ENCODE measurements at places on chromosomes 13 and 19.

DNA sequence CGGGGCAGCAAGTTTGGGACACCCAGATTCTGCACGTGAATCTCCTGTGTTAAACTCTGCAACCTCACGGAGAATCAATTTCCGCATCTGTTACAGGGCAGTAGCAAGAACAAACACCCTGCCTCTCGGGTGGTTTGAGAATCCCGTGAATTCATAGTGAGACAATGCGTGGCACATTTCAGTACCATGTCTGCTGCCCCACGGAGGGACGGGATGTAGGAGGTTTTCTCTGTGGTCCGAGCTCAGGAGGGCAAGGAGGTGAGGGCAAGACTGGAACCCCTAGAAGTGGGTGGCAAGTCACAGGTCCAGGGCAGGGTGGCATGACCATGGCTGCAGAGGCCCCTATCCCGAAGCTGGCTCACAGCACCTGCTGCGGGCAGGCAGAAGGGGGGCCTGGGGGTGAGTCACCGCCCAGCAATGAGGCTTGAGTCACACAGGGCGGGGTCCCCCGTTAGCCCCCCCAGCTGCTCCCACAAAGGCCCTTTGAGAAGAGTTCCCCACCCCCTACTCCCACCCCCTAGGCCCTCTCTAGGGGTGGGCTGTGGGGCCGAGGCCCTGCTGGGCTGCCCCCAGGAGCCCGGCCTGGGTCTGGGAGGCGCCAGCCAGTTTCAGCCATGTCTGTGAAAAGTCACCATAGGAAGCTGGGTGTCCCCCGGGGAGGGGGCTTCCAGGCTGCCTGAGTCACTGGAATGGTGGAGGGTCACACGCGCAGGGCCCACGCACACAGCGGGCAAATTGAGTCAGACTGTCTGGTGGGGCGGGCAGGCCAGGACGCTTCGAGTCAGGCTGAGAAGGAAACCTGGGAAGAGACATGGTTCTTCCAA is 25.8 kb upstream of the NANOS3 start:
- DNase-seq: no peak

GRCh38 chr19:52992109-52993004 is 21.4 kb upstream of the ERVV-1 start:
- no peak for DNase-seq

DNA sequence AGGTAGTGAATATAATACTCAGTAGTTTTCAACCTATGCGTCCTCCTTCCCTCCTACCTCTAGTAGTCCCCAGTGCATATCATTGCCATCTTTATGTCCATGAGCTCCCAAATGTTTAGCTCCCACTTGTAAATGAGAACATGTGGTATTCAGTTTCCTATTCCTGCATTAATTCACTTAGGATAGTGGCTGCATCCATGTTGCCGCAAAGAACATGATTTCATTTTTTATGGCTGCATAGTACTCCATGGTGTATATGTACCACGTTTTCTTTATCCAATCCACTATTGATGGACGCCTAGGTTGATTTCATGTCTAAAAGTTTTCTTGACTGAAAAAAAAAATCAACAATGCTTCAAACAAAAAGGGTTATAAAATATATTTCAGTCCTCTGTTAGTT is 303.4 kb upstream of the SGCG start:
- no peak for DNase-seq

- no peak for DNase-seq
Observed at GRCh38 chr13:59823486-59823885, 340.2 kb downstream of the DIAPH3 start.

DNA sequence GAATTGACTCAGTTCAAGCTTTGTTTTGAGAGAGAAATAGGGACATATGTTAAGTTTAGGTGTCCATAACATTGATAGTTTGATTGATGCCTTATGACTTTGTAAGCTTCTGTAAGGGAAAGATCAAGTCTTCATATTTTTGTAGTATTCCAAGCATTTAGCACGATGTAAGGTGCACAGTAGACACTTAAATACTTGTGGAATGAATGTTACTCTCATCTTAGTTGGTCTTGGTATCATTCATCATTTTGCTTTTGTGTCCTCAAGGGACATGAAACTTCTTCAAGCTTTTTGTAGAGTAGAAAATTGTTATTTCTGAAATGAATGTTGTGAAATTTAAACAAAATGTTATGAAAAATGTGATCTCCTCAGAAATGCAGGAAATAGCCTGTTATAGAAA is 10.1 kb downstream of the TDRD3 start:
- no peak for DNase-seq

DNA sequence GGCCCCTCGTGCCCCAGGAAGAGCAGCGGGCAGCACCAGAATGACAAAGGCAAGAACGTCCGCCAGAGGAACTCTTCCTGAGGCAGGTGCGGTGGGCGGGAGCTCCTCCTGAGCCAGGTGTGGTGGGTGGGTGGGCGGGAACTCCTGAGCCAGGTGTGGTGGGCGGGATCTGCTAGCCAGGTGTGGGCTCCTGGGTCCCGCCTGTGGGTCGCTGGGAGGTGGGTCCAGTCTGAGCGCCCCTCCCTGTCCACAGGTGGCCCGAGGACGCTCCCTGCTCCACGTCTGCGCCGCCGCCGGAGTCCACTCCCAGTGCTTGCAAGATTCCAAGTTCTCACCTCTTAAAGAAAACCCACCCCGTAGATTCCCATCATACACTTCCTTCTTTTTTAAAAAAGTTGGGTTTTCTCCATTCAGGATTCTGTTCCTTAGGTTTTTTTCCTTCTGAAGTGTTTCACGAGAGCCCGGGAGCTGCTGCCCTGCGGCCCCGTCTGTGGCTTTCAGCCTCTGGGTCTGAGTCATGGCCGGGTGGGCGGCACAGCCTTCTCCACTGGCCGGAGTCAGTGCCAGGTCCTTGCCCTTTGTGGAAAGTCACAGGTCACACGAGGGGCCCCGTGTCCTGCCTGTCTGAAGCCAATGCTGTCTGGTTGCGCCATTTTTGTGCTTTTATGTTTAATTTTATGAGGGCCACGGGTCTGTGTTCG is 7.0 kb upstream of the HCN2 start:
- no peak for DNase-seq

- DNase-seq: no peak
Observed at GRCh38 chr19:30802424-30803013, 430.3 kb downstream of the ZNF536 start.

GRCh38 chr13:20274466-20274865 is 42.3 kb upstream of the GJB6 start:
- DNase-seq: no peak

- no peak for DNase-seq
Observed at GRCh38 chr13:100063906-100064305, 25.0 kb upstream of the PCCA start.

DNA sequence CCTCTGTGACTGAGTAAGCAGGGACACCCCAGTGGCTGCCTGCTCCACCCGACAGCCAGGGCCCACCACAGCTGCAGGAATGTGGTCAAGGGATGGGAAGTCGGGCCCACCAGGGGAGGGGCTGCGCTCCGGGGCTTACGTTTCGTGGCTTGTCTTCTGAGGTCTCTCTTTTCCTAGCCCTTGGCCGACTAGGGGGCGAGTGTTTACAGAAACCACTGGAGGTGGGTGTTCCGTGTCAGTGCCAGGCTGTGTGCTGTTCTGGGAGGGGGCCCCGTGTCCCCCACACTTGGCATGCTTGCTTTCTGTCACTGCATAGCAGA is 4.5 kb downstream of the ADAT3 start:
- no peak for DNase-seq

GRCh38 chr13:113414335-113414734 is 39.0 kb downstream of the ADPRHL1 start:
- DNase-seq: no peak

- no peak for DNase-seq
Observed at GRCh38 chr13:110012102-110012739, 225.8 kb upstream of the IRS2 start.

DNA sequence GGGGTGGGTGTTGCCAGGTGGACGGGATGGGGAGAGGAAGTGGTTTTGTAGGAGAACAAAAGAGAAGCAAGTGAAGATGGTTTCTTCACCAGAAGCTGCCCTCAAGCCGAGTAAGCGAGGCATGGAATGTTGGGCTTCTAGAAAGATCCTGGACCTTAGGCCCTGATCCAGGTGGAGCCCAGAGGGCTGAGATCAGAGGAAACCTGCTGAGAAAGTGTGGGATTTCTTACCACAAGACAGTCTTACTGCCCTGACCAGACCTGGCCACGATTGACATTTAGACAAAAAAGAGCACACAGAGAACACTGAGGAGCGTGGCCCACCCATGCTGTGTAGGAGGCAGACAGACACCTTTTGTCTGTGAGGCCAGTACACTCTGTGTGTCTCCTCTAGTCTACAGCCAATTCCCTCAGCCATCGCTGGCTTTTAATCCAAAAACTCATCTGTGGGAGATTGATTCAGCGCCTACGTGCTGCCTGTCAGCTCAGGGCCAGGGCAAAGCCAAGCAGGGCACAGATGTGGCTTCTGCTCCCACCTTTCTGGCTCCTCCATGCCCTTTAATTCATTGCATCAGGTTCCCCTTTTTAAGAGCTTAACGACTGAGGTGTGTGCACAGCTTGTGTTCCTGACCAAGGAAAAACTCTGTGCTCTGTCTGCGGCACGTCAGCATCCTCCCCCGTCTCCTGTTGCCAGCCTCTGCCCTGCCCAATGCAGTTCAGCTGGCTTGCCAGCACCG is 123.3 kb downstream of the AKAP11 start:
- no peak for DNase-seq

DNA sequence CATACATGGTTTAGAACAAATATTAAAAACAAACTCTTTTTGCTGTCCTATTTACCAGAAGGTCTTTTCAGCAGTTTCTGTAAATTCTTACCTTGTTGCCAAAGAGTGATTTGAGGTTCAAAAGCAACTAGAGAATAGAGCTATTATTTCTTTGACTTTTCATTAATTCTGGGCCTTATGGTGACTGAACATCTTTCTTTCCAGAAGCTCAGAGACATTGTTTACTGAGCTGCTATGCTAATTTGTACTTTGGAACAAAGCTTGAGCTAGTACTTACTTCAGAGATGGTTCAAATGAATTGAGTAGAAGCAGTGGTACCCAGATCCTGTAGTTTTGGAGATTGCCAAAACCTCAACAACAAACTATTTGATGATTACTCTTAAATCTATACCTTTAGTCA is 331.2 kb downstream of the SPRY2 start:
- no peak for DNase-seq

GRCh38 chr19:995051-995827 is 5.0 kb upstream of the GRIN3B start:
- no peak for DNase-seq

- no peak for DNase-seq
Observed at GRCh38 chr19:7605490-7606222, 10.0 kb downstream of the CAMSAP3 start.

DNA sequence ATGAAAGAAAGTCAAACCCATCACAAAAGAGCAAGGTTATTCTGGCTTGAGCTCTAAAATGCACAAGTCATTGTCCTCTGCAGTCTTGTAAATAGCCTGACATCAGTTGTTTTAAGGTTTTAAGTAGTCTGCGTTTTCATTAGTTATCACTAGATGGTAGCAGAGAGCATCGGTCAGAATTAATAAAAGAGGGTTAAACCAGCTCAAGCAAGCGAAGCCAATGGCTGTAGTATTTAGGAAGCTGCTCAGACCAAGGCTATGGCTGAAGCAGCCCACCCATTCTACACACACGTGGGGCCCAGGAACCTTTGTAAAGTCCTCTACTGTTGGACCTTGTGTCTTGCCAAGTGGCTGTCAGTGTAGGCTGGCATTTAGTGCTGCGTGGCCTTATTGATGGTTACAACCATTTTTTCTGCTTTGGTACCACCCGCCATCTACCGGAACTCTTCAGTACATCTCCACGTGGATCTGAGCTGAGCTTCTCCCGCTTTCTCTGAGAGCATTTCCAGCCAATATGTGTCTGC is 13.3 kb upstream of the ZNF57 start:
- peak; percentile 62 for DNase-seq

DNA sequence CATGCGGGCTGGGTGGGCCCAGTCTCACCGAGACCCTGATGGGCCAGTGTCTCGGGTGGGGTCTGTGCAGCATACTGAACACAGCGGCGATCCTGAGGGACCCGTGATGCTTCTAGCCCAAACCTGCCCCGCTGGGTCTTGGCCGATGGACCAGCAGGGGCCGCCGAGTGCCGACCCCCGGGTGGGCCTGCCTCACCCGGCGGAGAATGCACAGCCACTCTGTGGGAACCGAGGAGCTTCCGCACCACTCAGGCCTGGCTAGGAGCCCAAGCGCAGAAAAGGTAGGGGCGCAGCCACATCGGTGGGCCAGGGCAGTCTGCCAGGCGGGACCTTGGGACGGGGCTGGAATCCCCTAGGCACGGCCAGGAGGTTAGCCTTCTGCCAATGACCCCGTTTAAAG is 72.6 kb downstream of the TEX26 start:
- DNase-seq: no peak

GRCh38 chr19:15584541-15585115 is 30.4 kb upstream of the CYP4F8 start:
- DNase-seq: peak; percentile 18

DNA sequence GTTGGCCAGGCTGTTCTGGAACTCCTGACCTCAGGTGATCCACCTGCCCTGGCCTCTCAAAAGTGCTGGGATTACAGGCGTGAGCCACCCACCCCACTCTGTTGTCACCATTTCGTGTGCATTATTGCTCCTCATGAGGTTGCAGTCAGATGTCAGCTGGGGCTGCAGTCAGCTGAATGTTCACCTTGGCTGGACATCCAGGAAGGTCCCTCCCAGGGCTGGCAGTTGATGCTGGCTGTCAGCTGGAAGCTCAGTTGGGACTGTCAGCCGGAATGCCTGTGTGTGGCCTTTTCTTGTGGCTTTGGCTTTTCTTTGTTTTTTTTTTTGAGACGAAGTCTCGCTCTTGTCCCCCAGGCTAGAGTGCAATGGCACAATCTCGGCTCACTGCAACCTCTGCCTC is 6.6 kb downstream of the MEGF8 start:
- no peak for DNase-seq

DNA sequence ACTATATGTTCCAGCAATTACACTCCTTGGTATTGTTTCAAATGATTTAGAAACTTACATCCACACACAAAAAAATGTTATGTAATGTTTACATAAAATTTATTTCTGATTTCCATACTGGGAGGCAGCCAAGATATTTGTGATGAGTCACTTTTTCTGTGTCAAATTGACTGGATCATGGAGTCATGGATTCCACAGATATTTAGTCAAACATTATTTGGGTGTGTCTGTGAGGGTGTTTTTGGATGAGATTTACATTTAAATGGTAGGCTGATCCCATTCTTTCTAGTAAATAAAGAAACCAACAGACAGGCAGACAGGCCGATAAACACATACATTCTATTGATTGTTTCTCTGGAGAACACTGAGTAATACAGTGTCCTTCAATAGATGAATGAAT is 562.8 kb downstream of the SLITRK6 start:
- DNase-seq: no peak

- DNase-seq: no peak
Observed at GRCh38 chr13:106455190-106455589, 80.3 kb downstream of the EFNB2 start.

DNA sequence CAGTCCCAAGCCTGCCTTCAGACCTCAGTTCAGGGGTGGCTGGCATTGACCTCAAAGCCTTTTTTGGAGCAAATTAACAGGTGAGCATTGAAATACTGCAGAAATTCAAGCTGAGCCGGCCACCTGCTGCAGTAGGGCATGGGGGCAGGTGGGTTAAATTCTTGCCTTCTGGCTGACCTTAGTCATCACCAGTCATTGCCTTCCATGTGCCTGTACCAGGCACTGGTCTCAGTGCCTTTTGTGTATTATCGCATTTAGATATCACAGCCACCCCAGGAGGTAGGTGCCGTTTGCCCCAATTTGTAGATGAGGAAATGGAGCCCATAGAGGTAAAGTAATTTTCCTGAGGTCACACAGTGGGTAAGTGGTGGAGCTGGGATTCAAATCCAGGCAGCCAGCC is 7.2 kb downstream of the PPP1R37 start:
- DNase-seq: no peak

- DNase-seq: no peak
Observed at GRCh38 chr13:49466292-49466838, 22.3 kb downstream of the SETDB2 start.

- DNase-seq: no peak
Observed at GRCh38 chr13:22940736-22941135, 240.0 kb upstream of the SGCG start.

Data from KG1 (cell line).